ENCODE measurements at places on chromosomes 6 and 20.

GRCh38 chr20:38036366-38036765, 2.8 kb downstream of the RPRD1B start:
- DNase-seq, result no peak

GRCh38 chr20:17614176-17614811, 44.4 kb downstream of the DSTN start:
- DNase-seq, result peak; percentile 58

GRCh38 chr20:10644458-10645204, 29.2 kb downstream of the JAG1 start:
- no peak for DNase-seq

DNA sequence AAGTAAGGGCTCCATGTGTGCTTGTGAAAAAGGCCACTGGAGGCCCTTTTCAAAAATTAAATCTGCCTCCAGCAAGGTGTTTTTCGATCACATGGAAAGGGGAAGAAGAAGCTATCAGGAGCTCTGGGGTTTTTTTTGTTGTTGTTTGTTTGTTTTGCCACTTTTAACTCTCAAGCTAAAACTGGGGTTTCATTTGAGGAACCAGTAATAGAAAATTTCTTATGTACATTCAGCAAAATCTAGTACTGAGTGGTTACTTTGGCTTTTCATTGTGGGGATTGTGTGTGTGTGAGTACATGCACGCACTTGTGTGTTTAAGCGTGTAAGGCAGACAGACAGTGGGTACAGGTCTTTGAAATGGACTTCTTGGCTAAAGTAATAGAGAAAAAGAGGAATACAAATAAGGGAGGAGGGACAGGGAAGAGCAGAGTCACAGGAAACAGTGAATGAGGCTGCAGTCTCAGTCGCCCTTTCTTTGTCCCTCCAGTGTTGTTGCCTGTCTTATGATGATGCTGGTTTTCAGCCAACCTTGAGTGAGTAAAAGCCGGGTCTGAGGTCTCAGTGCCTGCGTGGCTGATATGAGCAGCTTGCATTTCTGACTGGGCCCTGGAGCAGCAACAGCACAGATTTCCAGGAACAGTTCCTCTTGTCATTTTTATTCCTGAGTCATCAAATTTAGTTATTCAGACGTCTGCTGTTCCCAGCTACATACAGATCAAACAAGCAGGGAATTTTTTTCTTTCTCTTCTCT, 26.2 kb downstream of the SLC16A10 start:
- peak; percentile 58 for DNase-seq
